ENCODE measurements at places on chromosomes 5 and 9. TPM values are rescaled to one million over a fixed set of nuclear protein-coding genes. Genes with fewer than 3 reads are reported as not detected.

The CCL21 gene
- total RNA-seq: 2.3 TPM

The PCDHGA10 gene
- total RNA-seq: 9.0 TPM

The EQTN gene
- not detected for total RNA-seq

The FBLL1 gene
- total RNA-seq: 0.36 TPM

The CBY3 gene
- total RNA-seq: not detected

The SHISAL2B gene
- not detected for total RNA-seq

The CCNO gene
- 1.3 TPM for total RNA-seq

The ENTPD2 gene
- 14.7 TPM for total RNA-seq

The ADCY2 gene
- 8.5 TPM for total RNA-seq

The PLAC8L1 gene
- not detected for total RNA-seq

The PLEKHG4B gene
- total RNA-seq: 2.1 TPM

DNA sequence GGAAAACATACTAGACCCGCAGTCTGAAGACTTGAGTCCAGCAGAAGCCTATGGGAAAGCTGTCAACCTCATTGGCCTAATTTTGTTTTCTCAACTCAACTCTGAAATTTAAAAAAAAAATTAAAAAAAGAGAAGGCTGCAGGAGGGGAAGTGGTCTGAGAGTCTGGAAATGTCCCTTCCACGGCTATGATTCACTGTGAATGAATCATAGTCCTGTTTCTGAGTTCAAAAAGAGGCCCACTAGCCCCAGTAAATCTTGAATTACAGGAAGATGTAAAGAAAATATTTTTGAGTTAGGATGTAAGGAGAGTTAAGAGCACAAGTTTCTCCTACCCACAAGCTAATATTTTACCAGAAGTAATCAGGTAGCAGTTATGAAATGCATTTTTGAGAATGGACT lies 565.5 kb upstream of the DMAC1 start:
- DNase-seq: no peak

DNA sequence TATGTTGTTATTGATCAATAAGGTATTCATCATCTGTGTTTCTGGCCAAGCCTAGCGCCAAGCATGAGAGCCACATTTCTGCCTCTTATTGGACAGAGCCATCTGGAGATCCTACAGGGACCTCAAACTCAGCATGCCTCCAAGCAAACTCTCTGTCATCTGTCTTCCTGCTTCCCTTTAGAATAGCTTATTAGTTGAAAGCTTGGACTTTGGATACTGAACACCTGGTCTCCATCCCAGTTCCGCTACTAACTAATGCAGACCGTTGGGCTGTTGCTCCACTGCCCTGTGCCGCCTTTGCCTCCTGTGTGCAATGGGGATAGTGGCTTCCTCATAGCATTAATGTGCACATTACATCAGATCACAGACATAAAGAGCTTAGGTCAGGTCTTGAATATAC lies 65.5 kb downstream of the MAP1B start:
- no peak for DNase-seq

- no peak for DNase-seq
Observed at GRCh38 chr5:148482697-148483462, 99.1 kb downstream of the FBXO38 start.

DNA sequence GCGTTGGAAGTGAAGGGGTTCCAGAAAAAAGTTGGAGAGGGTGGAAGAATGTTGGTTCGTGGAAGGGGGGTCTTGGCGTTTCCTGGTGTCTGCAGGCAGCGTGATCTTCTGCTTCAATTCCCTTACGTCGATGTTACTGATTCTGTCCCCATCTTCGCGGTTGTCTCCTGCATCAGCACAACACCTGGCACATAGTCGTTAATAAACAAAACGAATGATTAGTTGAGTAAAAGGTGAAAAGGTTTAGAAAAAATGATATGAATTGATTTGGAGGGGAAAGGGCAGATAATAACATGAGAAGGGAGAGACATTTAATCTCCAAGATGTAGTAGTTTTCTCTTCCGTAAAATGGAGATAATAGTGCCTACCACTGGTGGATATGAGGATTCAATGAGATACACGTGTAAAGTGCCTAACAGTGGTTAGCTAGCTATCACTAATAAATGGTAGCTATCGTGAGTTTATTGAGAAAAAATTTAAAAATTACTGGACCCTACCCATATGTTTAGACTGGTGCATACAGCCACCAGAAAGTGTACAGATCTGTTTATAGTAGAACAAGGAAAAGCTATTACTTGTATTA lies 556 bp downstream of the MTREX start:
- no peak for DNase-seq

GRCh38 chr9:28628031-28628430 lies 1054.8 kb upstream of the C9orf72 start:
- DNase-seq: no peak

DNA sequence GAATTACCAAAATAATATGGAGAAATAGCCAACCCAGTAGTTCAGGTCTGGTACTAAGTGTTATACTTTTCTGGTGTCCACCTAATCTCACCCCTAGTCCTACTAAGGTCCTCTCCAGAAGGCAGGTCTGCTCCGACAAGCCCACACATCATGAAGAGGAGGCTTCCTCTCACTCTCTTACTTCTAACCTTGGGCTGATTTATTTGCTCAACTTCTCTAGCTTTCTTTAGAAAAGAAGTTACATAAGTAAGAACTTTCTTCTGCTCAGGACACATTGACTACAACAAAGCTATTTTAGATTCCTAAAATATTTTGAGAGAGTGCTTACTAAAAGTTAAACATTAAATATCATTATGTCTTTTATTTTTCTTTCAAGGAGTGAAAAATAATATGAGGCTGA lies 329.7 kb upstream of the NREP start:
- no peak for DNase-seq

DNA sequence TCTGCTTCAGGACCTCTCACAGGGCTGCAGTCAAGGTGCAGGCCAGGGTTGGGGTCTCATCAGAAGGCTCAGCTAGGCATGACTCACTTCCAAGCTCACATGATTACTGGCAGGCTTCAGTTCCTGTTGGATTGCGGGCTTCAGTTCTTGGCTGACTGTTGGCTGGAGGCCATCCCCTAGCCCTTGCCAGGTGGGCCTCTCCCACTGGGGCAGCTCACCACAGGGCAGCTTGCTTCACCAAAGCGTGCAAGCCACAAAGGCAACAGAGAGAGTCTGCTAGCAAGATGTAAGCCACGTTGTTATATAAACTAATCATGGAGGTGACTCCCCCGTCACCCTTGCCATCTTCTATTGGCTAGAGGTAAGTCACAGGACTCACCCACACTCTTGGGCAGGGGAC lies 14.4 kb downstream of the CPLX2 start:
- no peak for DNase-seq

- no peak for DNase-seq
Observed at GRCh38 chr5:160289356-160289651, 23.1 kb downstream of the CCNJL start.

GRCh38 chr5:14917719-14918118 lies 46.1 kb upstream of the ANKH start:
- no peak for DNase-seq

- DNase-seq: no peak
Observed at GRCh38 chr5:56142614-56143372, 90.3 kb downstream of the ANKRD55 start.

GRCh38 chr9:127231666-127232065 lies 32.9 kb upstream of the GARNL3 start:
- no peak for DNase-seq

DNA sequence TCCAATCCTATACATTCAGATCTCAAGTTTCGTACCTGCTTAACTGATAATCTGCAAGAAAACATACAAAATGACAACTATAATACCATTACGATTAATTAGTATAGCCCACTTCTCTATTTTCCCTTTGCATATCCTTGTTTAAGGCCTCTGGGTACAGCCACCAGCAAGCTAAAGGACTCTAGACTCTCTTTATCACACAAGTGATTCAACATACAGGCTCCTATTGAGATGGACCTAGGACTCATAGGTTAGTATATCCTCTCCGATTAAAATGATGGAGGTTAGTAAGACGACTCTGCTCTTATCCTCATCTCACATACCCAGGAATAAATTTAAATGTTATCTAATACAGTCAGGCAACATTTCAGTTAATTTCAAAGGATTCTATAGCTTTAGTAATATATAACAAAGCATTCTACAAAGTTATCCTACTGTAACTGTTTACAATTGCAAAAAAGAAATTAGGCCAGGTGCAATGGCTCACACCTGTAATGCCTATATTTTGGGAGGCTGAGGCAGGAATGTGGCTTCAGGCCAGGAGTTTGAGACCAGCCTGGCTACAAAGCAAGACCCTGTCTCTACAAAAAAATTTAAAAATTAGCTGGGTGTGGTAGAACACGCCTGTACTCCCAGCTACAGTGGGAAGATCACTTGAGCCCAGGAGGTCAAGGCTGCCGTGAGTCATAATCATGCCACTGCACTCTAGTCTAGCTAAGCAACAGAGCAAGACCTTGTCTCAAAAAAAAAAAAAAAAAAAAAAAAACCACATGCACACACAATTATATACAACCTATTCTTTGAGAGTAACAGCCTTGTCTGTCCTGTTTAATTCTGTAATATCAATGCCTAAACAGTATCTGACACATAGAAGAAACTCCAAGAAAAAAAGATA lies 15.4 kb downstream of the HAUS6 start:
- no peak for DNase-seq

DNA sequence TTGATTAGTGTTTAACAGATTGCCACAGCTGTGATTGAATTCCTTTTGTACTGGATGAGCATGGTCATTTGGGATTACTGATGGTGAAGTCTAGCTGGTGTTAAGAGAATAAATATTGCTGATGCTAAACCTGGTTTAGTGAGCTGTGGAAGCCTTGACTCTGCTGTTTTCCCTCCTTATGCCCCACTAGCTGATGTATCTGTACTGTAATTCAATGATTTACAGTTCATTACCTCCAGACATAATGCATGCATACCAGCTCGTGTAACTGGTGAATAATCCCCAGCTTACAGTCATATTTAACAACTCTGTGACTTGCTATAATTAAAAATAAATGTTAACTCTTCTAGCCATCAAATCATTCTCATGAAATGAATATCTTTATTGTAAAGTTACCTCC lies 1.7 kb upstream of the CMYA5 start:
- DNase-seq: no peak

DNA sequence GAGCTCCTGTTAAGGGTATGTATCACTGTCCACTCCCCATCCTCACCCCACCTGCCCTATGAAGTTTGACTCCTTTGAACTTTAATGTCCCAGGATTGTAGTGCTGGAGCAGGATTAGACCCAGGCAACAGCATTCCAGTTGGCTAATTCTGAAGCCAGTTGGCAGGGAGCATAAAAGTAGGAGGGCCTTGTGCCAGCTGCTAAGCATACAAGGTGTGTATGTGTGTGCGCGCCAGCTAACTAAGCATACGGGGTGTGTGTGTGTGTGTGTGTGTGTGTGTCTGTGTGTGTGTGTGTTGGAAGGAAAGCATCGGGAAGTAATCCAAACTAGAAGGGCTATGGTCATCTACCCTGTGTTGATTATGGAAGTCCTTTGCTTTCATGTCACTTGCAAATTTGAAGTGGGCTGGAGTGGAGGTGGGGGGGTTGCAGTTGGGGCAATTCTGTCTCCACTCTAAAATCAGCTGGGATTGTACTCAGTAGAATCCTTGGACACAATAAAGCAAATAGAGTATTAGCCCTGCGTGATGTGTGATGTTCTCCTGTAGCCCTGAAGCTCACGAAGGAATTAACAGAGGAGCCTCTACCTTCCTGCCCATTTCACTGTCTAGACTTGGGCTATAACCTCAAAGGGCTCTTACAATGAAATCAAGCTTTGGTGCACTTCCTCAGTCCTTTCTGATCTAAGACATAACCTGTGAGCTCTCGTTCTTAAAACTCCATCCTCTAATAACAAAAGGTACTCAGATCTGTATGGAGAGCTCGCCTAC lies 26.9 kb downstream of the HMGCR start:
- DNase-seq: no peak

GRCh38 chr5:14301186-14301585 lies 158.0 kb downstream of the TRIO start:
- no peak for DNase-seq

DNA sequence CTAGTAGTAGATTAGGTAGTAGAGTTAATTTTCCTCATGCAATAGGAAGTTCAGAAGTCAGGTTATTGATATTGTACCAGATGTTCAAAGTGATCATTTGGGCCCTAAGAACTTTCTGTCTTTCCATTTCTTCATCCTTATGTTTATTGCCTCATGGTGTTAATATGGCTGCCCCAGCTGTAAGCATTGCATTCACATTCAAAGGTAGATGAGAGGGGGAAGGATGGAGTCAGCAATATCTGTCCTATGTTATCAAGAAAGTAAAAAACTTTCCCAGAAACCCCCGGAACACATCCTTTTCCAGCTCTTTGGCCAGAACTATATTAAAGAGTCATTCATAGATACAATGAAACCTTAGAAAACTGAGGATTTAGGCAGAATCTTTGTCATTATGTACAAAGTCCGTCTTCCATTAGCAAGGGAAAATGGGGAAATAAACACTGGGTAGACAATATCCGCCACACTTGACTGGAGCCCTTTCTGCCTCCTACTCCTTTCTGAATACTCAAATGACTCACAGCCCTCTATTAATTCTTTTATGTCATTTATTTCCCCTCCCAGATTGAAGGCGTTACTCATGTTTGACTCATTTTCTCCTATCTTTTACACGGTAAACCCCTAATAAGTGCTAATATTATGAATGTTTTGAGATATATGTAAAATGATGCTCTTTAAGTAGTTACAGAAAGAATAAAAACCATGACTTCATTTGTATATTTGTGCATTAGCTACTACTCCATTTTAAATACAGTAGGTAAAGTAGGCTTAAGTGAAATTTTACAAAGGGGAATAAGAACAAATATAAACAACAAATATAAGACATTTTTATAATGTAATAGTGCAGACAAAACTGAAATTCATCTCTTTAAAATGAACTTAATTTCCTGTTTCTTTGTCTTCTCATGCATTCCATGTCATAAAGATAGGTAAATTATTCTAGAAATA lies 127.6 kb downstream of the SLF1 start:
- DNase-seq: no peak

- DNase-seq: no peak
Observed at GRCh38 chr5:41252036-41252435, 38.7 kb upstream of the C6 start.

- DNase-seq: peak; percentile 66
Observed at GRCh38 chr5:141904551-141904950, 19.1 kb upstream of the DELE1 start.

DNA sequence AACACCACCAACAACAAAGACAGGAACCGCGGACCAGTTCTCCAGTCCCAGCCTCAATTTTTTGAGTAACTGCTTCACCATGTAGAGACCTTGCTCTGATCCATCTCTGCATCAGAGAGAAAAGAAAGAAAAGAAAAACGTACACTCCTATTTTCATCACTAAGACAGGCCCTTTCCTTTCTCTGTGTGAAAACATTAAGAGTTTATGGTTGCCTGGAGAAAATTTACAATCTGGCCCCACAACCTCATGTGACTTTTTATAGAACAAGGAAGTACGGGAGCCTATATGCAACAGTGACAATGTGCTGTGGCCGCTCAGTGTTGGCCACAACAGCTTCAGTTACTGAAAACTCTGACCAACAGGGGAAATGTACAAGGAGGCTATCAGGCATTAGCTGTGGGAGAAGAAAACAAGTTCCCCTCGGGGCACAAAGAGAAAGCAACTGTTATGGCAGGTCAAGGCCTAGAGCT lies 272.9 kb upstream of the PTGER4 start:
- DNase-seq: no peak
